Neural progenitor cell (in vitro differentiated cells): ENCODE measurements at places on chromosomes 7 and 10. TPM values are rescaled to one million over a fixed set of nuclear protein-coding genes. Genes with fewer than 3 reads are reported as not detected.

GRCh38 chr7:96837593-96837992 lies 127.9 kb upstream of the SEM1 start:
- DNase-seq: no peak

GRCh38 chr7:84841809-84842208 lies 345.0 kb downstream of the SEMA3D start:
- no peak for DNase-seq

- DNase-seq: no peak
Observed at GRCh38 chr10:3393958-3394357, 221.4 kb upstream of the PITRM1 start.

- DNase-seq: peak; percentile 73
Observed at GRCh38 chr7:32905175-32905662, 13.7 kb upstream of the KBTBD2 start.

- DNase-seq: no peak
Observed at GRCh38 chr7:46109437-46109836, 188.4 kb upstream of the IGFBP3 start.

DNA sequence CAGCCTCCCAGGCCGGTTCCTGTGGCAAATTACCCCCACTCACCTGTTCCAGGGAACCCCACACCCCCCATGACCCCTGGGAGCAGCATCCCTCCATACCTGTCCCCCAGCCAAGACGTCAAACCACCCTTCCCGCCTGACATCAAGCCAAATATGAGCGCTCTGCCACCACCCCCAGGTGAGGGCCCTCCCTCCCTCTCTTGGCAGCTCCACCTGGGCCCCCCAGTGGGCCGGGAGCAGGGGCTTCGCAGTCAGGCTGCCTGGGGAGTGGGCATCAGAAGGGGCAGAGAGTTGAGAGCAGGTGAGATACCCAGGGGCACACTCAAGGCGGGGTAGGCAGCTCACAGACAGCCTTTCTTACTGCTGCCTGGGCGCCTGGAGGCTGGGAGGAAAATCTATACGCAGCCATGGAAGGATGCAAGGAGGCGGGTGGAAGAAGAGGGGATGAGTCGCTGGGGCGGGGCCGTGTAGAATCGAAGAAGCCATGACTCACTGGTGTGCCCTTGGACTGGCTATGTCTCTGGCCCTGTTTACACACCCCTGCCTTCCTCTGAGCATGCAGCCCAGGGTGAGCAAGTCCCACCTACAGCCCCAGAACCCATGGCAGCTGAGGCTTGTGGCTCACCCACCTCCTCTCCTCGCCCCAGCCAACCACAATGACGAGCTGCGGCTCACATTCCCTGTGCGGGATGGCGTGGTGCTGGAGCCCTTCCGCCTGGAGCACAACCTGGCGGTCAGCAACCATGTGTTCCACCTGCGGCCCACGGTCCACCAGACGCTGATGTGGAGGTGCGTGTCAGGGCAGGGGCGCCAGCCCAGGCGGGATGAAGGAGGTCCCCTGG lies 48.6 kb upstream of the PPIF start:
- DNase-seq: no peak

The GNGT1 gene
- total RNA-seq: 0.06 TPM in 1 of 2 replicates, not detected in the other

The ANXA8 gene
- total RNA-seq: not detected in 2 replicates
